ENCODE measurements at places on chromosomes 7 and 10.

- DNase-seq: no peak
These were observed 448.5 kb downstream of the KCNMA1 start for GRCh38 chr10:77189075-77189474.

GRCh38 chr10:91022924-91023699 lies 102.2 kb upstream of the ANKRD1 start:
- no peak for DNase-seq

- no peak for DNase-seq
These were observed 55.7 kb downstream of the CUBN start for GRCh38 chr10:17073725-17074540.

DNA sequence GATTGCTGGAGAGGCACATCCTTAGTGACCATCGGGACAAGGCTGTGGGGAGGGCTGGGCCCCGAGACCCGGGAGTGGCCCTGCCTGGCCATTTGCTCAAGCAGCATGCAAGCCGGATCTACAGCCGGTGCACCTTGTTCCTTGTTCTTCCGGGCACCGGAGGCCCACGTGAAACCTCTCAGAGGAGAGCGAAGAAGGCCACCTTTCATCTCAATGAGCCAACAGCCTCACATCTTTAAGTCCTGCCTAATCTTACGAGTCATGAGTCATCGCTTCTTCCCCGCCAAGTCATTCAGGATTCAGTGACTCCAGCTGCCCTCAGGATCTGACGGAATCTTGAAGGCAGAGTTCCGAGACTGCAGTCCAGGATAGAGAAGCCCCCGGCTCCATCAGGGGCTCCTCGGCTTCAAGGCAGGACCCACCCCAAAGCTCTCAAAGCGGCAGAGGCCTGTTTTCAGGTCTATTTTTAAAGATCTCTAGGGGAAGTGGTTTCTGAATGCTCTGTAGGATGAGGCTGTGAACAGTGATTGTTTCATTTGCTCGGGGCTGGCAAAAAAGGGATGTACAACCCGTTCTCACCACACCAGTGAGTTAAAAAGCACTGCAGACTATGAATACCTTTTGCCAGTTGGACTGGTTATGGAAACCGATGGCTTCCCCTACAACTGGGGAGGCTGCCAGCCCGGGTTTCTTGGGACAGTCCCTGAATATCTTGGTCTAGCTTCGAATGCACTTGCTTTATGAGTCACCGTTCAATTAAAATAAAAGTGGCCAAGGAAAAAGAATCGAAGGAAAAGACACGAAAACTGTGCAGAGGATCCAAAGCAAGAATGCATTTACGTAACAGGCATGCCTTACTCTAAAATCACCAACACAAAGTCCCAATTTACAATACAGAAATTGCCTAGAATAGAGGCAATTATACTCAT lies 57.2 kb upstream of the ECHDC3 start:
- no peak for DNase-seq

- DNase-seq: no peak
These were observed 46.4 kb downstream of the MTURN start for GRCh38 chr7:30181211-30181610.

DNA sequence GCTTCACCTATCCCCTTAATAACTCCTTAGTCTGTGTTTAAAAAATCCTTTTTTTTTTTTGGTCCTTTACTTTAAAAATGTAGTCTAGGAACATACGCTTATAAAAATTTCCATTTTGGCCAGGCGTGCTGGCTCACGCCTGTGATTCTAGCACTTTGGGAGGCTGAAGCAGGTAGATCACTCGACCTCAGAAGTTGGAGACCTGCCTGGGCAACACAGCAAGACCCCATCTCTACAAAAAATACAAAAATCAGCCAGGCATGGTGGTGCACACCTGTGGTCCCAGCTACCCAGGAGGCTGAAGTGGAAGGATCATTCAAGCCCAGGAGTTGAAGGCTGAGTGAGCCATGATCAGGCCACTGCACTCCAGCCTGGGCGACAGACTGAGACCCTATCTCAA lies 14.8 kb downstream of the KAZALD1 start:
- no peak for DNase-seq

DNA sequence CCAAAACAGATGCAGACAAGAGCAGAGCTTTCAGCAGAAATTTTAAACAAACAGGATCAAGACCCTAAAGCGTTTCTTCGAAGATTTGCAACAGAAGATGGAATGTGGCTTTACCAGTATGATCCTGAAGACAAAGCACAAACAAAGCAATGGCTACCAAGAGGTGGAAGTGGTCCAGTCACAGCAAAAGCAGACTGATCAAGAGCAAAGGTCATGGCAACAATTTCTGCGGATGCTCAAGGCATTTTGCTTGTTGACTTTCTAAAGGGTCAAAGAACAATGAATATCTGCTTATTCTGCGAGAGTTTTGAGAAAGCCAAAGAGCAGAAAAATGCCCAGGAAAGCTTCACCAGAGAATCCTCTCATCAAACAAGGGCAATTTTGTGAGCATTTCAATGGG lies 130.4 kb downstream of the MBL2 start:
- DNase-seq: no peak

DNA sequence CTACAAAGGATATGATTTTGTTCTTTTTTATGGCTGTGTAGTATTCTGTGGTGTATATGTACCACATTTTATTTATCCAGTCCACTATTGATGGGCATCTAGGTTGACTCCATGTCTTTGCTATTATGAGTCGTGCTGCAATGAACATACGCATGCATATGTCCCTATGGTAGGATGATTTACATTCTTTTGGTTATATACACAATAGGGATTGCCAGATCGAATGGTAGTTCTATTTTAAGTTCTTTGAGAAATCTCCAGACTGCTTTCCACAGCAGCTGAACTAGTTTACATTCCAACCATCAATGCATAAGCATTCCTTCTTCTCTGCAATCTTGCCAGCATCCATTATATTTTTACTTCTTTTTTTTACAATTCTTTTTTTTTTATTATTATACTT lies 35.6 kb upstream of the FAM13C start:
- DNase-seq: no peak
